ENCODE measurements at places on chromosomes 4 and X.

DNA sequence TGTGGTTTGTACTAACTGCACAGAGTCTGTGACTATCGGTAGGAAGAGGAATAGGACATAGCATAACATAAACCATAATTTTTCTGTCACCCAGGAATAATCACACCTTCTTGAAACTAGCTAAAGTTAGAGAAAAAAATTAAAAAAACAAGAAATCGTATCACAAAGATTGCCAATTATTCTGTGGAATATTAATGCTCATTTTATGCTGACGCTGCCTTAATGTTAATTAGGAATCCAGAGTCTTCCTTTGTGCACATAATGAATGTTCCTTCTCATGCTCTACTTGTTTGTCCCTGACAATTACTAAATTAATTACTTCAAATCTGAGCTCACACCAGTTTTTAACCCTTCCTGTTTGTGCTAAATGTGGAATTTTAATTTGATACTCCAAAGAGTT, 772.7 kb upstream of the EPHA5 start:
- no peak for DNase-seq

GRCh38 chr4:120724656-120725055, 197.9 kb downstream of the PRDM5 start:
- no peak for DNase-seq

- DNase-seq: no peak
These were observed 17.1 kb downstream of the RPL9 start for GRCh38 chr4:39441593-39441992.

DNA sequence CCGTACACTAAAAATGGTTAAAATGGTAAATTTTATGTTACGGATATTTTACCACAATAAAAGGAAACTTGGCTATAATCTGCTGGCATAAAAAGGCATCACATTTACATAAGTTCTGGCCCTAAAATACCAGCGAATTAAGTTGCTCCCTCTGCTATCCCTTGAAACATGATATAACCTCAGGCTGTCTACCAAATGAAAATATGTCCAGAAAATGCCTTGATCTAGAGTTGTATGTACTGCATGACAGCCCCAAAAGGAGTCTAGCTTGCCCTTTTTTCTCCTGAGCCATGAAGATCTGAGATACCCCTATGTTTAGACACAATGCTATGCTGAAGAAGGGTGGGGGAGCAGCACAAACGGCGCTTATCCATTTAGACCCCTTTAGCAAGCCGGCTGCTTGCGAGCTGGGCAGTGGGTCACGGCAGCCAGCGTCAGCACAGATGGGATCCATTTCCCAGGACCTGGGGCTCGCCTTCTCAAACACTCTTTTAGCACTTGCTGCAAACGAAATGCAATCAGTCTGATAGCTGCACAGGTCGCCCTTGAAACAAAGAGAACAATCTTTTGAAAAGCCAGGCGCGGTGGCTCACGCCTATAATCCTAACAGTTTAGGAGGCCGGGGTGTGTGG, 77.0 kb downstream of the AFAP1 start:
- no peak for DNase-seq

DNA sequence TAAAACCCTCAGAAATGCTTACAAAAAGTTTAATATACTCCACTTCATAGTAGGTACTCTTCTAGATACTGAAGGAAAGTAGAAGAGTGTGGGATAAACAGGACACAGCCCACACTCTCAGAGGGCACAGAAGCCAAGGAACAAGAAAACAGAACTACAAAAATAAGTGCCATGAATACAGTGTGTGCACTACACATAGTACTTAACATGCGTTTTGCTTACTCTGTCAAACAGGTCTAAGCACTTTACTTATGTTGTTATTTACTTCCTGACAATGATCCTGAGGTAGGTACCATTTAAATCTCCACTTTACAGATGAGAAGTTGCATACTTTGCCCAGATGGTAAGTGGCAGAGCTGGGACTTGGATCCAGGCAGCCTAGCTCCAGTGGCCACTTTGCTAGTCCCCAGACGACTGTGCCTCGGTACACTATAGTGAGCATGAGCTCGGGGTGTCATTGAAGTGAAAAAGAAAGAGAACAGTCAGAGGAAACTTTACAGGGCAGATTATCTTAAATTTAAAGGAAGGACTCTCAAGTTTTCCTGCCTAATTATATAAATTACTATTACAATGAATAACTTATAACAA, 120.3 kb downstream of the BANK1 start:
- no peak for DNase-seq

GRCh38 chr4:173380987-173381386, 10.2 kb downstream of the SAP30 start:
- DNase-seq: no peak

DNA sequence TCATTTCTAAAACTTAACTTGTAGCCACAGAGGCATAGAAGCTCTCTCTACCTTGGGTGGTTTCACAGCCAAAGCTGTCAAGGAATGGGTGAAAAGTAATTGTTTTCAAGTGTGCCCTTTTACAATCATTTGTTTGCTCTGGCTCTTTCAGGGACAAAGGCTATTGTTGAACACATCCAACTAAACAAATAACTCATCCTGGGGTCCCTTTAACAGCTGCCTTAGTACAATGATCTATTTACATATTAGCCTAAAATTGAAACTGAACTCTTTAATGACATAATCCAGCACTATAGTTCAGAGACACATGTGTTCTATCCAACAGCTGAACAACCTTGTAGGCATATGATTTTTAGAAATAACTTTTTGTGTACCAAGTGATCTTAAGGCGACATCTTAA, 3.7 kb downstream of the HHIP start:
- no peak for DNase-seq

- DNase-seq: no peak
These were observed 208.5 kb upstream of the IGFBP7 start for GRCh38 chr4:57318703-57319102.

GRCh38 chr4:3091464-3091863, 17.0 kb downstream of the HTT start:
- no peak for DNase-seq

DNA sequence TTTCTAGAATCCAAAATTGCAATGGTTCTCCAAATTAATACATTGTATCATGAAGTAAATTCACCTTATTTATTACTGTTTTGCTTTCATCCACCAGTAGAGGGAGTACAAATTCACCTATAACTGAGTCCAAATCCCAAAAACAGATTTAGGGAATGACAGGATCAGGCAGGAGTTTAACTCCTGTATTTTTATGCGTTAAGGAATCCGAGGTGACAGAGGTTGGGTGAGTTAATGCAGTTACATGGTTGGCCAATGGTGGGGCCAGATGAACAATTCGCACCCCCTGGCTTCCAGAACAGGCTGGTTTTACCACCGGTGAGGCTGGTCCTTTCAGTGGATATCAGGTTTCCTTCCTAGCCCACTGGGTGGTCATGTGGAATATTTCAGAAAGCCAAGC, 82.4 kb downstream of the MTNR1A start:
- DNase-seq: no peak

DNA sequence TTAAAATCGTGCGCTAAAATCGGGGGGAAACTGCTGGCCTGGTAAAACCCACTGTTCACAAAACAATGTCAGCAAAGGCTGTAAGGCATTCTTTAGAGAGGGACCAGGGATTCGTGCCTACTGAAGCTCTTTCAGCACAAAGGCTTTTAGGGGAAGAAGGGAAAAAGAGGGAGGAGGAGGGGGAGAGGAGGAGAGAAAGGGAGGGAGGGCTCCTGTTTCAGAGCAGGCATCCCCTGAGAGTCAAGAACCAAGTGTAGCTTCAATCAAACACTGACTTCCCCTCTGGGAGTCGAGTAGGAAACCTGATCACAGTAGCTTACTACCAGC, 9.5 kb downstream of the BCOR start:
- no peak for DNase-seq

- DNase-seq: no peak
These were observed 187.0 kb downstream of the FBXO8 start for GRCh38 chr4:174096456-174096855.

DNA sequence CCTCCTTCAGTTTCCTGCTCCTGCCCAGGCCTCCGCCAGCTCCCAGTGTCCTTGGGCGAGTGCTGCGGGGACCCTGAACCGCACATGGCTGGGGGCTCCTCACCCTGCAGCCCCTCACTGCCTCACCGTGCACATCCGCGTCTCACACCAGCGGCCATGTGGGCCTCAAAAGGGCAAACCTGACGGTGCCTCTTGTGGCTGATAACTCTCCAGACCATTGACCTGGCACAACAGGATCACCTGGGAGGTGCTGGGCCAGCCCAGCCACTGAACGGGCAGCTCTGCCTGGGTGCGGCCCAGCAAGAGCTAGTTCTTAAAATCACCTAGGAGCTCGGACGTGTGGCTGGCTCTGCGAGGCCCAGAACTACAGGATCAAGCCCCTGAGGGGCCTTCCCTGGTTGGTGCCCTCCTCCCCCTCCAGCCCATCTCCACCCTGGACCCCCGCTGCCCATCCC, 4.1 kb upstream of the S100P start:
- DNase-seq: no peak

DNA sequence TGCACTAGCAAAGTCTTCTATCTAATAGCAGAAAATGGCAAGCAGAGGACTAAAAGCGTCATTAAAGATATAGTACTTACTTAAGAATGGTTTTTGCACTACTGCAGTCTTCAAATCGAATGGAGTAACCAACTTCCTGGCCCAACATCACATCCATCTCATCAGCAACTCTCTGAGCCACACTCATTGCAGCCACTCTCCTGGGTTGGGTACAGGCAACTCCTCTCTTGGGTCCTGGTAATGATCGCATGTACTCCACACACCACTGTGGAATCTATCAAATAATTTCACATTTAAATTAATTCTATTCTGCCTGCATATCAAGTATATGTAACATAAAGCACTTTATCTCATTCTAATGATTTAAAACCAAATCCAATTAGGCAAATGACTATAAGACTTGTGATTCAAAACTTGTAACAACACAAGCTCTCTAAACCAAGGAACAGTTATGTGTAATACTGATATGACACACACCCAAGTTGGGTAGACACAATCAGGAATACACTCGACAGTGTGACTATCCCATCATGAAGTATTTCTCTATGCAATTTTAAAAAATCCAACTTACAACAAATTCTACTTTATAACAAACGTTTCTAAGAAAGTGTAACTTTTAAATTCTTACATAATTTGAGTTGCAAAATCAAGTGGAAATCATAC, 13.6 kb downstream of the DHX15 start:
- DNase-seq: no peak

- DNase-seq: no peak
These were observed 126.7 kb upstream of the AMOT start for GRCh38 chrX:112967341-112967740.

DNA sequence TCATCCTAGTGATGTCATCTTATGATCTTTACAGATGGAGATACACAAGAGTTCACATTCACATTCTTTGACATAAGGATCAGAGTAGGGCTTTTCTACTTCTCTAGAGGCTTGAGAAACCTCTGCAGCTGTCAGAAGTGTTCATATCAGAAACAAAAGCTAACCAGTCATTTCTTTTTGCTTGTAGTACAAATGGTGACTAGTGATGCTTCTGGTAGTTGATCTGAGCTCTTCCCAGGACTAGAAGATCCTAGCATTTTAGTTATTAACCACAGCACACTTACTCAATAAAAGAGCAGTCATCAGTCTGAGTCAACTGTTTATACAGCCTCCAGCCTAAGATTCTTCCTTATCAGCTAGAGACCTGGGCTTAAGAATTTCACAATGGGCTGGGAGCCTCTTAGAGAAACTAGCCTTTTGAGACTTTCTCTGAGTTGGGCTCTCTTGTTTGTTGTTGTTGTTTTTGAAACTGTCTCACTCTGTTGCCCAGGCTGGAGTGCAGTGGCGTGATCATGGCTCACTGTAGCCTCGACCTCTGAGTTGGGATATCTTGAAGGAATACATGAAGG, 84.1 kb downstream of the TMEM164 start:
- DNase-seq: no peak

DNA sequence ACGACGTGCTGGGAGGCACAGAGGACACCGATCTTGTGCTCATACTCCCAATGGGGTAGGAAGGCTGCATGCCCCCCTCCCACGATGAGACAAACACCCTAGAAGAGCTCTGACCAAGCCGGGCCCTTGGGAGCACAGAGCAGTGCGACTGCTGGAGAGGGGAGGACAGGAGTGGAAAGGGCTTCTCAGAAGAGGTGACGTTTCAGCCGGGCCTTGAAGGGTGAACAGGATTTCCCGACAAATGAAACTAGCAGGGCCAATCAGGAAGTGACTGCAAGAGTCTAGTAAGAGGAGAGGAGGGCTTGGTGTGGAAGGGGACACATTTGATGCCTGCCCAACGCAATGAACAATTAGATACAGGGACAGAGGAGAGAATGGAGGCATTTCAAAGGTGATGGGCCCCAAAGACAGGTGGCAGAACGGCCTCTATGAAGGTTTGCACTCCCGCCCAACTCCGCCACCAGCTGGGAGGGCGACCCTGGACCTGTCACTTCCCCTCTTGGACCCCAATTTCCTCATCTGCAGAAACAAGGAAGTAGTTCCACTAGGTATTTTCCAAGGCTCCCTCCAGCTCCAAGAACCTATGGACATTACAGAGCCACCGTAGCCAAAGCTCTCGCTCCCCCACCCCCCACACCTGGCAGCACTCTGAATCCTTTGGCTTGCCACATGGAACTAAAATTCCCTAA, 3.9 kb downstream of the HCFC1 start:
- DNase-seq: no peak

DNA sequence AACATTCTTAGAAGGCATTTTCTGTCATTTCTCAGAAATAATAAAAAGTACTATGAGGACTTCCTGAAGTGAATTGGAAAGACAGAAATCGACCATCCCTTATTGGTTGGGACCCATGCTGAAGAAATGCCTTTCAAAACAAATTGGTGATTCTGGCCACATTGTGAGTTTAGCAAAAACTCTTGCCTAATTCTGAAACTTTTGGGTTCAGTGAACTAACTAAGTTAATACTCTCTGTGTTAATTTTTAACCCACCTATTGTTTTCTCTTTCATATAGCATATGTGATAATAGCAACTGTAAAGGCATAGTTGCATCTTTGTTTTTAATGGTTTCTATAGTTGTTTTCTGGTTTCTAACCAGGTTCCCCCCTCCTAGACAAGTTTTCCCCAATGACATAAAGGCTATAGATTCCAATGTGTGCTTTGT, 129.3 kb upstream of the FAT1 start:
- DNase-seq: no peak

DNA sequence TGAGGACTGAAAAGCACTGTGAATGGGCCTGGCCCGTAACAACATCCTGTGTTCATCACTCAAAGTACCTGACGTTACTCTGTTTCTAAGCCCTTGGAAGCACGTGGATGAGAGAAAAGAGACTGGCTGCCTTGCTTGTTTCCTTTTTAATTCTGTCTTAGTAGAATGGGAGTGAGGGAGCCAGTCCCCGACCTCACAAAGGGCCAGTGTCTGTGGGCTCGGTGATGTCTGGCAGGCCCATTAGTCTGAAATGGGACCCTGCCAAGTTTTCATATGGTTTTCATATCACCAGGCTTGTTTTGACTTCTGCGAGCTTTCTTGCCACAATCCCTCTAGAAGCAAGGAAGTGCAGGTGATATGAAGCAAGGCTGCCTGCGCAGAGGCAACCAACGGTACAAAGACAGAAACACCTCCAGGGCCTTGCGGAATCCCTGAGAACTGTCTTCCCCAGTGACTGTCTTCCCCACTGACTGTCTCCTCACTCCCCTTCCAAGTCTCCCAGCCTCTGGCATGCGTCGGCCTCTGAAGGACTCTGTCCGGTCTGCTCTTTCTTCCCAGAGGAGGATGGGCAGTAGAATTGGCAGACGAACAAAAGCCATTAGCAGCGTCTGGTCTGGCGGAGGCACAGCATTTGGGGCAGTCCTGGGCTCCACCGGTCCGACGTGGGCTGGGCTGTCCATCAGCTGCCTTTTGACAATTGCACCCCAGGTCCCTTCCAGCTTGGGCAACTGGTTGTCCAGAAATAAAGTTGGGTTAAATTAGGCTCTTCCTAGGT, 20.2 kb upstream of the RASL11B start:
- DNase-seq: no peak

All from stimulated activated CD4-positive, alpha-beta T cell treated with anti-CD3 and anti-CD28 coated beads, Interleukin-1b, Interleukin-23, amount 100 ng/mL, for 24 hours (primary cell).